ENCODE measurements at places on chromosomes 2 and 18.

DNA sequence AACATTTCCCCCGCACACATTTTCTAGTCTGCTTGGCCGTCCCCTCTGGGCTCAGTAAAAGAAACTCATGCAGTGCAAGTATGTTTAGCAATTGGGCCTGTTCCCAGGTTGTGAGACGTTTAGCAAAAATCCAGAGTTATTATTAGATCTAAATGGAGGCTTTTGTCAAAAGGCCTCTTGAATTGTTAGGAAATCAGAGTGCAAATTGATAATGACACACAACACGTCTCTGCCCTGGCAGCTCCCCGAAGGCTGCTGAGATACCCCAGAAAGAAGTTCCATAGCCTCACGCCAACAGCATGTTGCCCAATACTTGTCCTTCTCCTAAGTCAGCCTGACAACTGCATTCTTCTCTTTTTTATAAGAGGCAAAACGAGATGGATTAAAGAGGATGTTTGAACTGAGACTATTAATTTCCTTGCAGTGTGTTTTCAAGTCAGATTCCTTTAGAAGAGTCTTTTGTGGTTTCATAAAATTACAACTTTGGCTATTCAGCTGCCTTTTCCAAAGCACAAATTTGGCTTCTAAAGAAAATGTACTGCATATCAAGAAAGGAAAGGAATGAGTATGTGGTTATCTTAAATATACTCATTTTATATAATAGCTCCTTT lies 202.2 kb downstream of the TRIB2 start:
- DNase-seq: no peak

DNA sequence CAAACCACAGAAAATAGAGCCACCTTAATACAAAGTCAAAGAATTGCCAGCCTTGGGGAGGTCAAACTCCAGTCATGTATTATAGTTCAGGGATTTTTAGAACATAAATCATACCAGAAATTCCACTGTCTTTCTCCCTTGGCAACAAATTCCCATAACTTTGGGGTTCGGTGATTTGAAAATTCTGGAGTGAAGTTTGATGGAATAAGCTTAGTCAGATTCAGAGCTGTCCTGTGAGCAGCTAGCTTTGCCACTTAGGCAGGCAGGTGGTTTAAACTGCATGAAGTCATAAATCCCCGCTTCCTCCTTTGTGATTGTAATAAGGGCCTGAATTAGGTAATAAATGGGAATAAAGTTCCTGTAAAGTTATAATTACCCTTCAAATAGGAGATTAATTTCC lies 457.0 kb upstream of the HNMT start:
- DNase-seq: peak; percentile 33

DNA sequence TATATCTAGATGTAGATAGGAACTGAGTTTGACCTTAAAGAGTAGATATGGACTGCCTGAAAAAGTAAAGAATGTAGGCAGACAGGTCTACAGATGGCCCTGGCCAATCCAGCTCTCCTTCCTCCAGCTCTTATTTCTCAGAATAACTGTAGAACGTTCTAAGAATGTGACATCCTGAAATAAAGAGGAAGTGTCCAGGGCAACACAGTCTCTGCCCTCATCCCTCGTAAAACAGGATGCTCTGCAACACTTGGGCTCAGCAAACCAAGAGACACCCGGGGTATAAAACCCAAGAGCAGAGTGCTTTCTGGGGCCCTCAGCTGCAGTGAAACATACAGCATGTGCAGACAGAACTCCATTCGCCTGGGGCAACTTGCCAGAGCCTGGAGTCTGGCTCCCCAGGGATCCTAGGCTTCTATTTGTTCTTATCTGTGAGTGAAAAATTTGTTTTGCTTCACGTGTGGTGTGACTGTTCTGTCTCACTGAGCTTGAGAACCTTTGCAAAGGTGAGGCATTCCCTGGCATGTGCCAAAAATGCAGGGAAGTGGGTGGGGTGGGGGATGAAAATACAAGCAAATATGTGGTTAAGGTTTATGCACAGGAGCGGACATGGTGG lies 401.0 kb downstream of the SETBP1 start:
- no peak for DNase-seq

DNA sequence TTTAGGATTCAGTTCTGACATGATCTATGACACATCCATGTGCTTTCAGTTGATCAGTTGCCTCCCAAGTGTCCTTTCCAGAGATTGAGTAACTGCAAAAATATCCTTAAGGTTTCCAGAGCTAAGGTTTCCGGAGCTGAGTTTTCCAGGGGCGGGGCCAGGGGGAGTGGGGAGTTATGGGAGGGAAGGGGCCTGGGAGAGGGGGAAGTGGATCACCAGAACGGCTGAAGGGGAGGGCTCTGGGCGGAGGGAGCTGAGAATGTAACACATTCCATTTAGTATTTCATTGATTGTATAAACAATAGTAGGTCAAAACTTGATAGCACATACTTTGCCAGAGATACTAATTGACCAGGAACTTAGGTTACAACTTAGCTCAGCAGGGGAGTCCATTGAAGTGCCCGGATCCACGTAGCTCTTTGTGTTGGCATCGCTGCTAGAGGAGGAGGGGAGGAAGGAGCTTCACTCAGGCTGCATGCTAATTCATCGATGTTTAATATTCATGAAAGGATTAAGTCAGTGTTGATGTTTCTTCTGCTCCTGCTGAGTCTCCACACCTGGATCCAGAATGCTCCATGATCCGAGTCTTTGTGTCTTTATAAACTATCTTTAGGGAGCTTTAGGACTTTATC lies 289.8 kb downstream of the ALPK2 start:
- peak; percentile 87 for DNase-seq

DNA sequence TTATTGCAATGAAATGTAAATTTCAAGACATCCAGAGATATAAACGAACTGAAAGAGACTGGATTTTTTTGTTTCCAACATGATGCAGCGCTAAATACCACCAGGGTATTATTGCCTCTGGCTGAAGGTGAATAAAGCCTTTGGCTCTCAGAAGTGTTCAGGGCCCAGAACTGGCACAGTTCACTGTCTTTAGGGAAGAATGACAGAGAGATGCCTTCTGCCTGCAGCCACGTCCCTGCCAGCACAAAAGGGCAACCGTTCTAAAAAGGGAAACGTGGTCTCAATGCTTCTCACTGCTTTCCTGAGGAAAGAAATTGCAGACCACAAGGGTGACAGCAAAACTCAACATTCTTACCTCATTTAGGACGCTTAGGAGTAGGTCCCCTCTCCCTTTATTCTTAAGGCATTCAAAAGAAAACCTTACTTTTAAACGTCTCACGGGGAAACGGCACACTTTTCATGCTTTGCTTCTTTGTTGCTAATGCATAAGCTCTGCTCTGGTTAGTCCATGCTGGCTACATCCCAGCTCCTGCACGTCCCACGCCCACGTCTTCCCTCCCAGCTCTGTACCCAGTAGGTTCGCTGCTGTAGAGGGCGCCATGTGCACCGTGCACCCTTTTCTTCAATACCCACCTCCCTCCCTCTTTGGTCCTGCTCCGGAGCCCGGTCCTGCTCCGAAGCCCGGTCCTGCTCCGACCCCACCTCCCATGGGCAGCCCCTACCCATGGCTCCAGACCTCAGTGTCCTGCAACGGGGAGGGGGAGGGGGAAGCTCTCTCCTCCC lies 171.0 kb downstream of the HRH4 start:
- no peak for DNase-seq

- no peak for DNase-seq
Measured at GRCh38 chr2:151325581-151326095, 31.8 kb upstream of the TNFAIP6 start.

Data from NCI-H1417 (cell line).